ENCODE measurements at places on chromosomes 5 and 9.

DNA sequence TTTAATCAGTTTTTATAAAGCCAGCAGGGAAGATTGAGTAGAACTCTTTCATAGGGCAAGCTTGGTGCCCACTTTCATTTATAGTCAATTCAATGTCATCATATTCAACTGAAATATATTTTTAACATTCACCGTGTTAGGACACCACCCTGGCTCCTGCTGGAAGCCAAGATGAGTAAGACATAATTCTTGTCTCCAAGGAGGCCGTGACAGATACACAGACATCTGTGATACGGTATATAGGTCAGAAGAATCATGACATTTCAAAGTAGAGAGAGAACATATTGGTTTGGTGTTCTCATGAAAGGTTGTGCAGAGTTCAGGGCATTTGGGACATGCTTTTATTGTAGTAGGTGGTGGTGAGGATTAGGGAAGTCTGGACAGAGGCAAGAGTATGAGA lies 120.1 kb downstream of the CMYA5 start:
- no peak for DNase-seq

DNA sequence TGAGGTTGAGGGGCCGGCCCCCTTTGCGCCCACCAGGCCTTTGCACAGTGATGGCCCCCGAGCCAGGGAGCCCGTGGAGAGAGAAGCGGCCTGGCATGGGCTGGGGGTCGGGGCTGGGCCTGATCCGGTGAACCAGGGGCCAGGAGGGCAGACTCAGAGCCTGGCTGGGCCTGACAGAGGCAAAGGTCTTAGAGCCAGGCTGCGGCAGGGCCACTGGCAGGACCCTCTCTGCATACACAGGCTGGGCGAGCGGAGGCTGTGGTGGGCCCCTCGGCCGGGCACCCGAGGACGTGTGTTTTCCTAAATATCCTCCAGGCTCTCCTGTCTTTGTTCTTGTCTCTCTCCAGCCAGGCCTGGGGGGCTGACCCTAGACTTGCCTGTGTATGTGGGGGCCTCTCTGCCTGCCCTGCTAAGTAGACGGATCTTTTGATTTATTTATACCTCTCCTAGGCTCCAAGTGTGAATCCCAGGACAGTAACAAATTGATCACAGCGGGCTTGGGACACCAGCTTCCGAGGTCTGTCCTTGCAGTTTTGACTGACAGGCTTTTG lies 933 bp downstream of the NEK6 start:
- DNase-seq: no peak

DNA sequence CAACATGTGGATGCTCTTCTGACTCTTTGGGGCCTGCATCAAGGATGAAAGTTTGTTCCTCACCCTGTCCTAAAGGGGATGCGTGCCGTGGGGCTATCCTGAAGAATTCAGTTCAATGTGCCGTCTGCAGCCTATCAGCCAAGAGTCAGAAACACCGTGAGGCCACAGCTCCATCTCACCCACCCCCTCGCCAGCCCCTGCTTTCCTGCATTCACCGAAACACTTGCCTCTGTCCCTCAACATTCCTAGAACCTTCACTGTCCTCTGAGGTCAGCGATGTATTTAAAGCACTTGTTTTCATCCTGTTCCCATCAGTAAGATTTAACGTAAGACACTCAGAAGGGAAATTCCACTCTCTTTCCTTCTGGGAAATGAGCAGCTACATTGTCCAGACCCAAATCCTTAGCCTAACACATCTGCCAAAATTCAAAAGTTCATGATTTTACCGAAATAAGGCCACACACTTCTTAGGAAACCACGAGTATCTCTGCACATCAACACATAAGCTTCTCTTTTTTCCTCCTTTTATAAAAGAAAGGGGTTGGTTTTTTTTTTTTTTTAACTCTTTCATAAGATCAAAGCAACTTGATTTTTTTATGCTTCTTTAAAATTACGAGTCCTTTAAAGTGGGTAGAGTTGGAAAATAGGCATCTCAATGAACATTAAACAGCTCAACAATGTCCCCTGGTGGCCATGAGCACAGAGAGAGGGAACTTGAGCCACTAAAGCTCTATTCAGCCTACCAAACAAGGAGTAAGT lies 100.7 kb downstream of the SUSD1 start:
- DNase-seq: peak; percentile 83

DNA sequence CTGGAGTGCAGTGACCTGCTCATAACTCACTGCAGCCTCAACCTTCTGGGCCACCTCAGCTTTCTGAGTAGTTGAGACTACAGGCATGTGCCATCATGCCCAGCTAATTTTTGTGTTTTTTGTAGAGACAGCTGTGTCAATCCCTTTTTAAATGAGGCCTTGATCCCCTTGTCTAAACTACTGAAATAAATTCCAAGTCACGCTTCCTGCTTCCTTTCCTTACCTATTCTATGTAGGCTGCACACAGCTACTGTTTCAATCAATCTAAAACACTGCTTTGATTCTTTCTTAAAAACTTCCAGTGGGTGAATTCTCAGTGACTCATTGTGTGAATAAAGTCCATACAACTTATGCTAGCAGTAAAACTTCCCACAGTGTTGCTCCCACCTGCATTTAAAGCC lies 2.9 kb upstream of the C7 start:
- no peak for DNase-seq

- DNase-seq: no peak
Observed at GRCh38 chr9:1039589-1039988, 10.6 kb upstream of the DMRT2 start.

- DNase-seq: no peak
Observed at GRCh38 chr5:22779499-22779898, 73.6 kb downstream of the CDH12 start.

- no peak for DNase-seq
Observed at GRCh38 chr5:111734013-111734412, 23.0 kb downstream of the NREP start.

DNA sequence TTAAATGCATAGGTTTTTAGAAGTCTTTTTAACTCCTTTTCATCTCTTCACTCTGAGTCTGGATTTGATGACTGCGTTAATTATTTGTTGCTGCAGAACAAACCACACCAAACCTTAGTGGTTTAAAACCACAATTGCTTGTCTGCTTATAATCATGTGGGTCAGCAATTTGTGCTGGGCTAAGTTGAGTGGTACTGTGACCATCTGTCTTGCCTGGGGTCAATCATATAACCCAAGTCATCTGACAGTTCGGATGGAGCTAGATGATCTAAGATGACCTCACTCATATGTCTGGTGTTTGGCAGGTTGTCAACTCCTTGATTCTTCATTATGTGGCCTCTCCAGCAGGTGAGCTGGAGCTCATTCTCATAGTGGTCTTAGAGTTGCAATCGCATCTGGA lies 219.1 kb upstream of the ELAVL2 start:
- DNase-seq: no peak

- DNase-seq: peak; percentile 31
Observed at GRCh38 chr9:16266648-16267276, 603.7 kb downstream of the BNC2 start.

GRCh38 chr9:130114741-130115140 lies 57.5 kb upstream of the NCS1 start:
- no peak for DNase-seq

- DNase-seq: no peak
Observed at GRCh38 chr5:14501353-14502293, 80.0 kb upstream of the OTULINL start.

GRCh38 chr9:133906932-133907910 lies 84.9 kb downstream of the VAV2 start:
- no peak for DNase-seq

Measured in suppressor macrophage treated with lipopolysaccharide for 1 hour (primary cell).